Transverse colon (tissue), 4 donors: ENCODE measurements at places on chromosomes 16 and 17.

GRCh38 chr17:8225813-8226535 is 15.6 kb upstream of the AURKB start:
- DNase-seq: peak; percentile 54

- peak; percentile 64 for DNase-seq
These were observed 2.0 kb upstream of the NTAN1 start for GRCh38 chr16:15057681-15058417.

DNA sequence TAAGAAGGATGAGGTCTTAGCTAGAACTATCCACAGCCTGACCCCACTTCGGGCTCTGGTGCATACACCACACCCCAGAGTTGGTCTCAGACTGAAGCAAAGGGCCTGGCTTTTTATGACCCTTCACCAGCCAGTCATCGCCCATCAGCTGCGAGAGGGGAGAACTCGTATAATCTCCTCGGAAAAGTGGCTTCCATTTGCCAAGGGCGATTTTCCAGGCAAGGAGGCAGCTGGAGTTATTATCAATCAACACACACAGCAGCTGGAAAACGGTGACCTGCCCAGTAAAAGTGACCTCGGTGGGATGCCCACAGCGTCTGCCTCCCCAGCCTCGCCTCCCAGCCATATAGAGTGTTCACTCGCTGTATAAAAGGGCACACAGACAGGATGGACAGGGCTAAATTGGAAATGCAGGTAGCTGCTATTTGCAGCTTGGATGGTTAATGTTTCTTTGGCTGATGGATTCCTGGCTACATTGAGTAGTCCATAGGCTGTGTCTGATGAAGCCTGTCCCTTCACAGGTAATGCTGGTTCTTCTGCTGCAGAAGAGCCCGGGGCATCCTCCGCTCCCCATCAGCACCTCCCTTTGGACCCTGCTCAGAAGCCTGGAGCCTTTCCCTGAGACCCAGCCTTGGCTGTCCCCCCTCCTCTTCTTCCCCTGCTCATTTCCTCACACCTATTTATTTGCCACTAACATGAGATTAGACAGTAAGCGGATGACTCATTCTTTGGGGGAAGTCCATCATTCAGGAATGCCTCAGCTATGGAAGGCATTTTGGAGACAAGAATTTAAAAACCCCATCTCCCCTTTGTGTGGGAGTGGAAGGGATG is 45.7 kb downstream of the TMEM186 start:
- DNase-seq: no peak

- DNase-seq: no peak
These were observed 936.1 kb upstream of the SOX9 start for GRCh38 chr17:71184716-71185115.

GRCh38 chr17:16511593-16511992 is 19.6 kb upstream of the LRRC75A start:
- DNase-seq: no peak

DNA sequence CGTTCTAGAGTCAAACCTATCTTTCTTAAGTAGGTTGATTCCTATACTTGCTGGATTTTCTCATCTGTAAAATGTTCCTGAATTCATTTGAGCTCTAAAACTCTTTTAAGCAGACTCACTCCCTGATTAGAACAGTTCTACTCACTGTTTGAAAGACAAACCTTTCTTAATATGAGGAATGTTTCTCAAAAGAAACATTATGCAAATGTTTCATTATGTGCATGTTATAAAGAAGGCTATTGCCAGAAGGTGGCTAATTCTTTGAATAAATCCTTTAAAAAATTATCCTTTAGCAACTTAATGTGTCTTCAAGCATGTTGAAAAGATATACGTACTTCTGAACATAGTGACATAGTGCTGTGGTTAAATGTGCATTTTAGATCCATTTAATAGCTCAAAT is 124.1 kb downstream of the CDH11 start:
- DNase-seq: no peak

- DNase-seq: no peak
These were observed 53.0 kb downstream of the N4BP1 start for GRCh38 chr16:48556913-48557351.

- no peak for DNase-seq
These were observed 51.8 kb downstream of the C17orf67 start for GRCh38 chr17:56781906-56782305.

DNA sequence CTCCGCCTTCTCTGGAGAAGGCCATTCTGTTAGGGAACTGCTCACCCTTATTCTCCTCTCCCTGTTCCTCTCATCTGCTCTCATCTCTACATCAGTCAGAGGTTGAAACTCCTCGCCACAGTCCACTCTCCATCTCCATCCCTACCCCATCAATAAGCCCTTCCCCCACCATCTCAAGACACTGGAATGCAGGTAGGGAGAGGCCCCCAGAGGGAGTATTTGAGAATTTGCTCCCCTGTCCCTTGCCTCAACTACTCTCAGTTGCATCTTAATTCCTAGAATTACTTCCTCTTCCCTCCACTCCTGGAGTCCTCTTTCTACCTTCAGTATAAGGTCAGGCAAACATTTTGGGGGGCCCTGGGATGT is 2.0 kb upstream of the AATF start:
- no peak for DNase-seq
